ENCODE measurements at places on chromosomes 4 and X.

DNA sequence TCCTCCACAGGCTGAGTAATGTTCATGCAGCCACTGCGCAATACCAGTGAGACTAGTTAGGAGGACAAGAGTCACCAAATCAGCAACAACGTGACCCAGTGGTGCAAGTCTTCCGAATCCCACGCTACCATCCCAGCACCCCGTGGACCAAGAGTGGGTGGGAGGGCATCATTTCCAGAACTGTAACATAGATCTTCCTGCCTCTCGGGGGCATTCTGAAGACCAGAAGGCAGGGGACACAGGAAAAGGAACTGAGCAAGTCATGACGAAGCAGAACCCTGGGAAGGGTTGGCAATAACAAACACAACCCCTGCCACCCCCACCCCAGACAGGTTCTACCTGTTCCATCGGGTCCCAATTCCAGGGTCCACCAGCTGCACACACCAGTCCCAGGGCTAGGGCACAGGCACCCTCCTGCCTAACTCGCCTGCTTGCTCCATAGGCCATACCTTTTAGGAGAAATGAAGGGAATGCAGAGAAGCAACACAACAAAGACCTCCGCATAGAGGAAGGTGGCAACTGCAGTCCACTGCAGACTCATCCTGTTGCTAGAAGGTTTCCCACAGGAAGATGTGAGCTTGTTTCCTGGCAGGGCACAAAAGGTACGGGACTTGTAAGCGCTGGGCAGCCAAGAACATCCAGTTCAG, 1.4 kb downstream of the BCAP31 start:
- DNase-seq = no peak

- no peak for DNase-seq
Observed at GRCh38 chr4:48944252-48944651, 37.7 kb upstream of the OCIAD2 start.

DNA sequence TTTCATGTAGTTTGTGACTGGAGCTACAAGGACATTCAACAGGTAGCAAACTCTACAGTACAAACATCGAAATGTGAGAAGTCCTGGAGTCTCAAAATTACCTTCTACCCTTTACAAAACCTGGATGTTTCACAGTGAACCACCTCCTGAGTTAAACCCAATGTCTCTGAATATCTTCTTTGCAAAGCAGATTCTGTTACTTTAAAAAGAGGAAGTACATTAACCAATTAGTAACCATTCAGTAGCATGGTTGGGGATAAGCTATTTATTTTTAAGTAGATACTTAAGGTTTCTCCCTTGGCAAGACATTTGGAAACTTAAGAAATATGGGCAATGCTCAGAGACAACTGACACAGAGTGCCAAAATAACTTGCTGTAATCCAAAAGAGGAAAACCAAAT, 371.9 kb upstream of the NWD2 start:
- no peak for DNase-seq

GRCh38 chr4:159400558-159401225, 297.8 kb downstream of the RAPGEF2 start:
- no peak for DNase-seq

GRCh38 chr4:5988086-5988845, 30.0 kb downstream of the C4orf50 start:
- DNase-seq = no peak

DNA sequence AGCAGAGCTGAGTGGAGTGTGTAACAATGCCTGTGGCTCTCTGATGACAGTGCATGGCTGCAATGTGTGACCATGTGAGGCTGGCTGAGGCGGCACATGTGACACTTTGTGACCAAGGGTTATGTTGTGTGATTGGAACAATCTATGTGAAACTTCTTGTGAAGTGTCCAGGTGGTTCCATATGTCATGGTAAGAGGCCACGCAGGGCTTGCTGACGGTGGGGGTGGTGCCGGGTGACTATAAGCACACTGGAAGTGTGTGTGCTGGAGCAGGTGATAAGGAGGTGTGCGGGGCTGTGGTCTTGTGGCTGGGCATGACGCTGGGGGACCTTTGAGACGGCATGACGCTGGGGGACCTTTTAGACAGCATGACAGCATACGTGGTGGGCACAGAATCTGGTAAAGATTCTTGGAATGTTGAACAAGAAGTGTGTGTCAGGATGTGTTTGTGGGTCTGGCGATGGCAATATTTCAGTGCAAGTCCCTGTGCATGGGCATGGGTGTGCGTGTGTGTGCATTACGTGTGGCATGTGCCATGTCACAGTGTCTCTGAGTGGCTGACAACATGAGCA, 7.4 kb upstream of the HDAC6 start:
- no peak for DNase-seq

DNA sequence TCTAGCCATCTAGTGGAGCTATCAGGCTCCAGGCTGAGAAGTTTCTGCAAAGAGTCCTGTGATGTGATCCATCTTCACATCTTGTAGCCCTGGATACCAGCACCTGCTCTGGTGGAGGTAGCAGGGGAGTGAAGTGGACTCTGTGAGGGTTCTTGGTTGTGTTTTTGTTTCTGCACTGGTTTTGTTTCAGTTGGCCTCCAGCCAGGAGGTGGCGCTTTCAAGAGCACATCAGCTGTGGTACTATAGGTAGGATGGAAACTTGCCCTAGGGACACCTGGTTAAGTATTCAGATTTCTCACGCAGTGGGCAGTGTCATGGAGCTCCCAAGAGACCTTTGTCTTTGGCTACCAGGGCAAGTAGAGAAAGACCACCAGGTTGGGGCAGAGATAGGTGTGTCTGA, 257.5 kb upstream of the SLC7A11 start:
- DNase-seq = no peak

GRCh38 chr4:19375931-19376330, 875.8 kb upstream of the SLIT2 start:
- DNase-seq = no peak

GRCh38 chr4:139167774-139168444, 9.1 kb downstream of the ELF2 start:
- no peak for DNase-seq

GRCh38 chrX:29024871-29025270, 437.6 kb downstream of the IL1RAPL1 start:
- DNase-seq = no peak

DNA sequence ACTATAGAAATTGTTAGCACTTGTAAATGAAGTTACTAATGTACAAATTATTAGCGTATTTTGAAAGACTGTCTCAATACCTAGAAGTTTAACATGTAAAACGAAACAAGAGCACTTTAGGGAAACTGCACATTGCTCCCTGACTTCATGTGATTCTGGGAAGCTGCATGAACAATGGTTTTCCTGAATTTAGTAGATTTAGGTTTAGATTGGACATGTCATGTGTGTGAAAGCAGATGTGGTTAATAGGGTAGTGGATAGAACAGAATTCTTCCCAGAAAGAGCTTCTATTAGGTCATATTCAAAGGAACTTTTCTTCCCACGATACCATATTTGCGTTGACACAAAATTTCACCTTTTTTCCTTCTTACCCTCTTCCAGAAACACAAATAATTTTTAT, 14.9 kb upstream of the CXCL8 start:
- no peak for DNase-seq

- DNase-seq = no peak
Observed at GRCh38 chrX:110536816-110537215, 178.2 kb downstream of the RTL9 start.

- DNase-seq = no peak
Observed at GRCh38 chr4:20015636-20016224, 236.0 kb upstream of the SLIT2 start.

- no peak for DNase-seq
Observed at GRCh38 chrX:49075347-49075746, 1.5 kb upstream of the PRAF2 start.

DNA sequence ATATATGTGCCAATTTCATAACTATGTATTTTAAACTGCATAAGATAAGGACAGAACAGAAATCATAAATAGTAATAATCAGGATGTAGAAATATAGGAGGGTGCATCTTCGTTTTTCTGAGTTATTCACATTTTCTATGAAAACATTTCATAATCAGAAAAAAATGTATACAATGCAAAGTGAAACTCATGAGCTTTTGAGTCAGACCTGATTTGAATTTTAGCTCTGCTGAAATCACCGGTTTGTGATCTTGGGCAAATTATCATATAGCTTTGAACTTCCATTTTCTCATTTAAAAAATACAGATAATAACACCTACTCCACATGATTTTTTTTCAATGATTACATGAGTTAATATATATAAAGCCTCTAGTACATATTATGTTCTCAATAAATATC, 106.9 kb downstream of the KDR start:
- no peak for DNase-seq

- no peak for DNase-seq
Observed at GRCh38 chr4:5211282-5211839, 160.1 kb downstream of the STK32B start.

DNA sequence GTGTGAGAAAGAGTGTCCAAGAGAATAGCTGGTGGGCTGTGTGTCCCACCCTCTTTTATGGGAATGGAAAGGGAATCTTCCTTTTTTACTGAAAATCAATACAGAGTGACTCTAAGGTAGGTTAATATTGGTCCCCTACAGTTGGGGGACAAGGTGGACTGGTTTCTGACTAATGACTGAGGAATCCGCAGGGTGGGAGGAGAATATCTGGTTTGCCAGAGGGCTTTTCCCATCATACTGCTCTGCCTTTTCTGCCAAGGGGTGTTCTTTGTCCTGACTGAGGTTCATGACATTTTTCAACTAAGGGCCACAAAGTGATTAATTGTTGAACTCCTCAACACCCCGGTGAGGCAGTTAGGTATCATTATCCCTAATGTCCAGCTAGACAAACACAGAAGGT, 261.6 kb downstream of the SPATA18 start:
- no peak for DNase-seq

DNA sequence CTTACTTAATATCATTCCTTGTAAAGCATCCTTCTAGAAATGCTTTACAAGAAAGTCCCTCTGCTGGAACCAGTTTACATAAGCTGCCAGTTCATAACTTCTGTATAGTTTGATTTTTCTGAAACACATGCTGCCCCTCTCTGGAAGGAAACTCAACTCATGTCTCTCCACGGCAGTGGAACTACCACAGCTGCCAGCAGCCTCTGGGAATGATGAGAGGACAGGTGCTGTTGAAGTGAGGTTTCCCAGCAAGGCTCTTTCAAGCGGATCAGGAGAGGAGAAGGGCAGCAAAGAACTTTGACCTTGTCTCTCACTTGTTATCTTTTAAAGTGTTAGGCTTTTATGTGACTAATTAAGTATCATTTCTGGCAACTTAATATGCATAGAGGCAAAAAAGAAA, 7.3 kb downstream of the GRPR start:
- DNase-seq = no peak

- DNase-seq = no peak
Observed at GRCh38 chrX:141760761-141761160, 62.2 kb upstream of the SPANXD start.

GRCh38 chrX:38318606-38319005, 8.7 kb downstream of the RPGR start:
- DNase-seq = no peak

- DNase-seq = no peak
Observed at GRCh38 chr4:10684631-10685030, at the start of gene CLNK. CLNK (minus strand) TSS chr4:10684768; CDS start chr4:10667869, 16,899 bp downstream.

GRCh38 chrX:53354669-53355068, 67.8 kb downstream of the SMC1A start:
- no peak for DNase-seq

GRCh38 chr4:76055016-76055415, 19.1 kb upstream of the CXCL11 start:
- DNase-seq = no peak
